T-helper 9 cell (primary cell): ENCODE measurements at places on chromosomes 11 and 22.

- no peak for DNase-seq
Observed at GRCh38 chr22:19994851-19995610, 21.6 kb downstream of the ARVCF start.

GRCh38 chr11:131324921-131325570 is 45.4 kb upstream of the NTM start:
- DNase-seq, result no peak

- DNase-seq, result no peak
Observed at GRCh38 chr11:109590782-109591181, 168.8 kb downstream of the C11orf87 start.

GRCh38 chr11:2566223-2567025 is 121.6 kb downstream of the KCNQ1 start:
- DNase-seq, result no peak

DNA sequence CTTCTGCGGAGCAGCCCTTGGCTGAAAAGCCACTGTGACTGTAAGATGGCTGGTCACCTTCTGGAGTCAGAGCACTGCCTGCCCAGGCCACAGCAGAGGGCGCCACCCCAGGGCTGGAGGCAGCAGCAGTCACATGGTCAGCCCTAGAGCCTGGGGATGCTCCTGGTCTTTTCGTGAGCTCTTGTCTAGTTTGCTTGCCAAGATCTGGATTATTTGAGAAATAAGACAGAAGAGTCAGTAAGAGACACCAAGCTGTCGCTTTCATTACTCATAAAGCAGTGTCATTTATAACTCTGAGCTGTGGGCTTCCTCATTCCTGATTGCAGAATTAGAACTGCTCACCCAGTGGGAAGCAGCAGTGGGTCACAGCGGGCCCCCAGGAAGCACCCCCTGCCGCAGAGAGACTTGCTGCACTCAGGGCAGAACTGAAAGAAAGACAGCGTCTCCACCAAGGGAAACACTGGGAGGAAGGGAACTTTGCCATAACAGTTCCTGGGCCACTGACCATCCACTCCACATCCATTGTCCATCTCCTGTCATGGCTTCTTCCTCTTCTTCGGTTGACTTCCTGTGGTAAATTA is 56.7 kb downstream of the PPP6R2 start:
- DNase-seq, result no peak

DNA sequence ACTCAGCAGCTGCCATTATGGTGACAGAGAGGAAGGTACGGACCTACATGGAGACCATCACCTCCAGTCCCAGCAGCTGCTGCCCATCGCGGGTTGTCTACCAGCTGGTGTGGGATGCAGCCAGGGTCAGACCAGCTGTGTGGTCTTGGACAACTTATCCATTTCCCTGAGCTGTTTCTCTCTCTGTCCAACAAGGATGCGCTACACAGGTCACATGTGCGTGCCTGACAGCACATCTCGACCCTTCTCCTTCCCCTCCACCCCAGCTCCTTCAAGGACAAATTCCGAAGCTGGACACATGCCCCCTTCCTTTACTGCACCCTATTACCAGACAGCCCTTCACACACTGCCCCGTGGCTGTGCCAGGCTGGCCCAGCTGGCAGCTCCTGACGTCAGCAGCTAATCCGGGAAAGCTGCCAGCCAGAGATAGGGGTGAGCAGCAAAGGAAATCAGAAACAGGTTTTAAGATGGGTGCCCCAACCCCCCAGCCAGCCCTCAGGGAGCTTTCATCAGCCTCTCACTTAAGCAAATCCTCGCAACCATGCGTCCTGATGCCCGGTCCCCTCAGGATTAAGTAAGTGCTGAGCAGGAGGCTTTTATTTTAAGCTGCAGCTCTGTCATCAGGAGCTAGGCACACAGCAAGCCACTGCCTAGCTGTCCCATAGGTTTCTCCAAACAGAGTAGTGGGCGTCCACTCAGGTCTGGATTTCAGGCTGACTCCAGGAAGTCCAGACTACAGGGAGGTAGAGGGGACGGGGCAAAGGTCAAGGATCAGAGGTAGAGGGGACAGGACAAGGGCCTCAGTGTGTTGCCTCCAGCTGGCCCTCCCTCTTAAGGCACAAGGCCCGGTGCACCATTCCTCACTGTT is 20.3 kb downstream of the TEF start:
- DNase-seq, result no peak

DNA sequence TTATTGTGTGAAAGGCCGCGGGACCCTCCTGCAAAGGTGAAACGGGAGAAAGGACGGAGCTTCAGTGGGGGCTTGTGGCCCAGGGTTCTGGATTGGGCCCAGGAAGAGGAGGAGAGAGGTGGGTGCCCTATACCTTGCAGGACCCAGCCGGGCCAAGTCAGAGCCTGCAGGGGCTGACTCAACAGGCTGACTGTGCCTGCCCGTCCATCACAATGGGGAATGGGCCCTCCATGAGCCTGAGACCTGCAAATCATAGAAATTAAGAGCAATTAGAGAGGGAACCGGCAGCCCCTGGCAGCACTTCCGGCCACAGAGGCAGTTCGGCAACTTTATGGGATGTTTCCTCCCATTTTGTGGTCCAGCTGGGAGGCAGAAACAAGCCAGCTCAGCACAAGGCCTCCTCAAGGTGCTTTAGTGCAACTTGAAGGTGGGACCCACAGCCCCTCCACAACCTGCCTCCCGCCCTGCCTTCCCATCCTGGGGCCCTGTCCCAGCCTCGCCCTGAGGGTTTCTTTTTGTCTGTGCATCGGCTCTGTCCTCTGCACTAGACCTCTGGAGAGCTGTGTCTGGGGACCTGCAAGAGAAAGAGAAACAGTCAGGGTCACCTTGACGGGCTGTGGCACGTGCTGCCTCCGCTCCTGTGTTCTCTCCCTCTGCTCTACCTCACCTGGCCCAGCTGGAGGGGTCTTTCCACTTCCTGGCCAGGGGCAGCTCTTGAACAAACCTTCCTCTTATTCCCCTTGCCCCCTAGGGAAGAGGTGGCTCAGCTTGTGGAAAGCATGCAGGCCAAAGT is 19.1 kb upstream of the NECTIN1 start:
- DNase-seq, result no peak

GRCh38 chr11:118699506-118700220 is 20.2 kb upstream of the TREH start:
- DNase-seq, result peak; percentile 55

GRCh38 chr11:93904716-93905115 is 54.3 kb upstream of the VSTM5 start:
- DNase-seq, result no peak

DNA sequence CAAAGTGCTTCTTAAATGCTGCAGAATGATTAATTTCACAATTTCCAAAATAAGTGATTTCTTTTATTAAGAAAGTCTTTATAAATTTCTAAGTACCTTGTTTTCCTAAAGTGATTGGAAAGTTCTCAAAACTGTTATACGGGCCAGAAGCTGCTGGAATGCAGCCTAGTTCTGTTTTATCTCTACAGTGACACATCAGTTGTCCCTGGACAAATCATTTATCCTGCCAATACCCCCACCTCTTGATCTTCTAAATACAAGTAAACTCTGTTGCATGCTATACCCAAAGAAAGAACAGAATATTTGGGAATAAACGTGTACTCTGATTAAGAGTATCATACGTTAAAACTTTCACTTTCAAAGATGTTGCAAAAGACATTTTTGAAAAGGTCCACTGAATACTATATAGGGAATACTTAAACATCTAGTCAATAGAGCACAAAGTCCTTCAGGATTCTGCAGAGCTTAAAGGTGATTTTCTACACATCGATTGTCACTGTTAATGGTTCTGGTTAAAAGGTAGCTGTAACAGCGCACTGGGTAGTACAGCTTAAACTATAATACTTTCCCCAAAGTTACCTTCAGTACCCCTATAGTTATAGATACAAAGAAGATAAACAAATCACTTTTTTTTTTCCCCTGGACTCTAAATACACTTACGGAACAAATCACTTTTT is 92.1 kb upstream of the APOA1 start:
- no peak for DNase-seq

GRCh38 chr11:95692526-95693260 is 96.9 kb downstream of the FAM76B start:
- DNase-seq, result no peak

DNA sequence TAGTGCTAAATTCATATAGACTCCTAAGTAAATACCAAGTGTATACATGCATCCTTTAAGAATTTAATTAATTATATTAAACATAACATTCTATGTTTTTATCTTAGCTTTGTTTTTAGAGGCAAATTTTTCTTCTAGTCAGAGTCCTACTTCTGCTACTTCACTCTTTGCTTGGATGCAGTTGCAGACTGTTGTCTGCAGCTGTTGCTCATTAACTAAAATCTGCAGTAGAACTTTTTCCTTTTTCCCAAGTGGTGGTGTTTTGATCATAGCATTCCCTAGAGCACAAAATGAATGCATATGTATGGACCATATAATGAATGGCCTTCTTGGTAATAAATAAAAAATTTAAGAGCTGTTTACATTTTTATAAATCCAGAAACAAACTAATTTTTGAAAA is 198.3 kb downstream of the CASP12 start:
- no peak for DNase-seq

GRCh38 chr11:74909385-74909784 is 39.5 kb downstream of the XRRA1 start:
- DNase-seq, result no peak

- no peak for DNase-seq
Observed at GRCh38 chr11:3074912-3075589, 17.8 kb upstream of the CARS1 start.

DNA sequence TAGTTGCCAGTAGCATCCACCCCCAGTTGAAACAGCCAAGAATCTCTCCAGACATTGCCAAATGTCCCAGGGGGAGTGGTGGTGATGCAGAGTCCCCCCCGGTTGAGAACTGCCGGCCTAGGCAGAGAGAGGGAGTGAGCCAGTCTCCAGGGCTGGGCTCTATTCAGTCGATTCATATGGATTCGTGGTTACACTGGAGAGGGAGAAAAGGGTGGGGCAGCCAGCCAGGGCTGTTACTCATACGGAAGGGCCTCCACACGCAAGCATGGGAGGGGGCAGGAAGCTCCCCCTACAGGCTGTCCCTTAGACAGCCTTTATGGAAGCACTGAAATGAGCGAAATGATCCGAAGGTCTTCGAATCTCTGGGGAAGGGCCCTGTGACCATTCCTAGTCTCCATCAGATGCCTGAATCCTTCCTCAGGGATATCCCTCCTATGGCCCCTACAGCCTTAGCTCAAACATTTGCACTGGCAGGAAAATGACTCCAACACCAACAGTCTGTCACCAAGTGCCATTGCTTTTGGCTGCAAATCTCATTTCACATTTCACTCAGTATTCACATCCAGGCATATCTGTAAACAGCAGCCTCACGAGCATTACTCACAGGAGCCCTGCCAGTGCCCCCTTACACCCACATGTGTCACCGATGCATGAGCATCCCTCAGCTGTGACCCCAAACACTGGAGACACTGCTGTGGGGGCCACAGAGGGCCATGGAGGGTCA is 18.4 kb upstream of the TLCD5 start:
- DNase-seq, result no peak

- DNase-seq, result no peak
Observed at GRCh38 chr22:39415506-39415905, 15.9 kb downstream of the TAB1 start.

DNA sequence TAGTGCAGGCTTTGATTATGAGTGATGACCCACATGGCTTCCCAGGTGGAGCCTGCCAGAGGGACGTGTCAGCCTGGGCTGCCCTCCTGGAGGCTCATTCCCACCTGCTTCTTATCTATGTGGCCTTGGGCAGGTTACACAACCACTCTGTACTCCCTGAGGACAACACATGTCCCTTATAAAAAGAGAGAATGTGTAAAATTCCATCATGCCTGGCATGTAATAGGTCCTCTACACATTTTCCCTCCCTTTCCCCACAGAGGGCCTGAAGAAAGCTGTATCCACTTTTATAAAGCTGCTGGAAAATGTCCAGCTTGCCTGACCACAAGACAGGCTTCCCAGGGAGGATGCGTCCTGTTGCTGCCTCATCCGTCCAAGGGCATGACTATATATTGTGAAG is 55.0 kb upstream of the VSTM5 start:
- DNase-seq, result no peak

DNA sequence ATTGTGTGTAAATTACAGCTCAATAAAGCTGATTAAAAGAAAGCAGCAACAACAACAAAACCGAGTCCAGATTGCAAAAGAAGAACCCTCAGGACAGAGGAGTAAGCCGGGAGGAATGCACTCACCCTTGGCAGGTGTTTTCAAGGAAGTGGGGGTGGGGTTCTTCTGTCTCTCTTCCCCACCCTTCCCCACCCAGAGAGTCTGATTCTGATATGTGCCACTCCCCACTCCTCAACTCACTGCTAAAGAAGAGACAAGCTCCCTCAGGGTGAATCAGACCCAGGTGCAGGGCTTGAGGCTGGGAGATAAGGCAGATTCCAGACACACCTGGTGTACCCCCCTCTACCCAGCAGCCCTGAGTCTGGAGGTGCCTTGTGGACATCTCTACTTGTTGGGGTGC is 38.4 kb upstream of the PHF21A start:
- DNase-seq, result no peak

DNA sequence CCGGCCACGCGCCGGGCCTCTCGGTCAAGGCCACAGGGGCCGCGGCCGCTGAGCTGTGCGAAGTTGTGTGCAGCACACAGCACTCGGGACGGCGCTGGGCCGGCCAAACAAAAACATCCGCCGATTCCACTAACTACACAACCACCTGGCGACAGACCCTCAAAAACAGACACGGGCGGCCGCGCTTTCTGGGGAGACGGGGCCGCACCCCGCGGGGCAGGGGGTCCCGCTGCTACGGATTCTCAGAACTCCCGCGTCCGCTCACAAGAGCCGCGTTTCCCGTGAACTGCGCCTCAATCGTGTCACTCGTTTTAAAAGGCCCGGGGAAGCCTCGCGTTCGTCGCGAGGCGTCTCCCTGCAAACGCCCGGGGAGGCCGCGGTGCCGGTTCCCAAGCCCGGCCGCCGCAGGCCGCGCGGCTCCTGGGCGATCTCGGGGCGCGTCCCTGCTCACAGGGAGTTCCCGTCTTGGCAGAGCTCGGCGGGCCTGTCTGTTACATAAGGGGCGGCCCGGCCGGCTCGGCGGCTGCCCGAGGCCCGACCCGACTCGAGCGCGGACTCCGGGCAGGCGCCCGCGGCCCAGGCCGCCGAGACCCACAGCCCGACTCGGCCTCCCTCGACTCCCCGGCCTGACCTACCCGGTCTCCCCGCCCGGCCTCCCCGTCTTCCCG is 936 bp downstream of the BRD1 start:
- peak; percentile 29 for DNase-seq
